ENCODE measurements at places on chromosomes 16 and 17. TPM values are rescaled to one million over a fixed set of nuclear protein-coding genes. Genes with fewer than 3 reads are reported as not detected.

- H3K4me3 ChIP-seq: peak overlapping the region; percentile 93
- H3K27ac ChIP-seq: peak overlapping the region; percentile 67
- DNase-seq: no peak
- H3K27me3 ChIP-seq: no peaks in the 10 kb centered on the region
Measured at GRCh38 chr17:28948873-28949184, 2.5 kb downstream of the PHF12 start.

DNA sequence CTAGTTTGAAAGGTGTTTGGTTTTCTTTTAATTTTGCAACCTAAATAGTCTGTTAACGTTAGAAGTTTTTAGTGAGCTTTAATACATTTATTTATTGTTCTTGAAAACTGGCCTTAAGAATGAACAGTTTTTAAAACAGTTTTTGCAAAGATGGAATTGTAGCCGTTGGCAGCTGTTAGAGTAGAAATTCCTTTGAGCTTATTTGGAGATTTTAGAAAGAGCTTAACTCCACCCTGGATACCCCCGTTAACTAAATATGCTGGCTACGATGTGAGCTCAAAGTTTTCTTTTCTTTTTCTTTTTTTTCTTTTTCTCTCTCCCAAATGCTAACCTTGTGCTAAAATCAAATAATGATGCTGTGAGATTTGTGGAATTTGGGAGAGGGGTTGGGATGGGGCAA is 75.2 kb downstream of the COX10 start:
- no peak overlapping the region for H3K4me3 ChIP-seq
- no peak overlapping the region for H3K27ac ChIP-seq
- H3K36me3 ChIP-seq: no peaks in the 10 kb centered on the region
- no peaks in the 10 kb centered on the region for H3K4me1 ChIP-seq
- DNase-seq: no peak

DNA sequence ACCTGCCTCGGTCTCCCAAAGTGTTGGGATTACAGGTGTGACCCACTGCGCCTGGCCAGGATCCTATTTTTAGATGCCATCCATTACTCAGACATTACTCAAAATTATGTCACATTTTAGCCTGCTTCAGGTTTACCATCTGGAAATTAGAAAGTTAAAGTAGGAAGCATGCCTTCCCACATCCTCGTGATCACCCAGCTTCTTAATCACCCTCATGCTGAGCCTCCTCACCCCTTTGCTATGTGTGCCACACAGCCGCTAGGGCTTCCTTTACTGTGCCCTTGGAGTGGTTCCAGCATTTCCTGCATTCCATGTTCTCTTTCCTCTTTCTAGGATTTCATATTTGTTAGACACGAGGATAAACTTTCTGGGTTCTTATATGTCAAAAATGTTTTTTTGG is 9.3 kb downstream of the ADORA2B start:
- no peaks in the 10 kb centered on the region for H3K27me3 ChIP-seq
- no peak for DNase-seq
- H3K4me3 ChIP-seq: no peak overlapping the region
- no peak overlapping the region for H3K27ac ChIP-seq

DNA sequence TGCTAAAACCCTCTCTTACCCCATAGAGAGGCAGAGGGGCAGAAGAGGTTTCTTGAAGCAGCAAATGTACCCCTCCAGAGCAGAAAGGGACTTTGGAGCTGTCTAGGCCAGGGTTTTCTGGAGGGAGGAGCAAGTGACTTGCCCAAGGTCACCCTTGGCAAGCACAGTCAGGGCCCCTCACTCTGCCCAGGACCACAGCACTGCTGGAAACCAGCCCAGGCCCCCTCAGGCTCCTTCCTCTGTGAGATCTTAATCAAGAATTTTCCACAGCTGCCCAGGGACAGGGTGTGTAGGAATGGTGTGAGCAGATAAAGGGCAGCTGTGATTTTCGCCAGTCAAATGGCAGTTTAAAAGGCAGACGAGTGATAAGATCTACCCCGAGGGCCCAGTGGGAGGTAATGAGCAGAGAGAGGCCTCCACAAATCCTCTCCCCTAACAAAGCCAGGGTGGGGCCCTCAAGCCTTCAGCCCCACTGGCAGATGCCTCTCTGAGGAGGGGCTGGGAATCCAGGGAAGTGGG is 3.9 kb upstream of the SLC12A3 start:
- no peaks in the 10 kb centered on the region for H3K36me3 ChIP-seq
- no peak overlapping the region for H3K4me3 ChIP-seq
- H3K27ac ChIP-seq: peak overlapping the region; percentile 48
- H3K27me3 ChIP-seq: no peaks in the 10 kb centered on the region
- no peak for DNase-seq

- no peak for DNase-seq
- peaks cover 10% of the 10 kb centered on the region for H3K4me1 ChIP-seq
- H3K27ac ChIP-seq: no peak overlapping the region
- H3K36me3 ChIP-seq: no peaks in the 10 kb centered on the region
- no peak overlapping the region for H3K4me3 ChIP-seq
Measured at GRCh38 chr17:49473900-49474751, 21.0 kb upstream of the NGFR start.

DNA sequence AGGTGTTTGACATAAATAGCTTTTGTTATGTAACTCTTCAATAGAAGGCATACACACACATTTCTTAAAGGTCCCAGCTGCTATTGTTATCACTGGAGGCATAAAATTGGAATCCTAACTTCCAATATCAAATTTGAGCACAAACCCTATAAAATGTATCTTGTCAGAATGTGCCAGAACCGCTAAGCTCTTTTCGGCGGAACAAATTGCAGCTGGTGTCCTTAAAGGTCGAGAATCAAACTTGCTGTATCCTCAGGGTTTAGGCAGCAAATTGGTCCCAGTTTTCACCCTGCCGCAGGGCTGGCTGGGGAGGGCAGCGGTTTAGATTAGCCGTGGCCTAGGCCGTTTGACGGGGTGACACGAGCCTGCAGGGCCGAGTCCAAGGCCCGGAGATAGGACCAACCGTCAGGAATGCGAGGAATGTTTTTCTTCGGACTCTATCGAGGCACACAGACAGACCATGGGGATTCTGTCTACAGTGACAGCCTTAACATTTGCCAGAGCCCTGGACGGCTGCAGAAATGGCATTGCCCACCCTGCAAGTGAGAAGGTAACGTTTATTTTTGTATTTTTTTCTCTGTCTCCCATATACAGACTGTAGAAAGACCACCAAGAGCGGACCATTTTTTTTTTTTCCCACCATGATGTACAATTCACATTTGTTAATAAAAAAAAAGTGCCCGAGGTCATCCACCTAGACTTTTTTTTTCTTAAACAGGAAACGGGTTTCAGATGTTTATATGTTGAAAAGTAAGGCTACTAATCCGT is 297.1 kb downstream of the IRF8 start:
- no peaks in the 10 kb centered on the region for H3K36me3 ChIP-seq
- DNase-seq: no peak
- peaks cover 26% of the 10 kb centered on the region for H3K27me3 ChIP-seq

DNA sequence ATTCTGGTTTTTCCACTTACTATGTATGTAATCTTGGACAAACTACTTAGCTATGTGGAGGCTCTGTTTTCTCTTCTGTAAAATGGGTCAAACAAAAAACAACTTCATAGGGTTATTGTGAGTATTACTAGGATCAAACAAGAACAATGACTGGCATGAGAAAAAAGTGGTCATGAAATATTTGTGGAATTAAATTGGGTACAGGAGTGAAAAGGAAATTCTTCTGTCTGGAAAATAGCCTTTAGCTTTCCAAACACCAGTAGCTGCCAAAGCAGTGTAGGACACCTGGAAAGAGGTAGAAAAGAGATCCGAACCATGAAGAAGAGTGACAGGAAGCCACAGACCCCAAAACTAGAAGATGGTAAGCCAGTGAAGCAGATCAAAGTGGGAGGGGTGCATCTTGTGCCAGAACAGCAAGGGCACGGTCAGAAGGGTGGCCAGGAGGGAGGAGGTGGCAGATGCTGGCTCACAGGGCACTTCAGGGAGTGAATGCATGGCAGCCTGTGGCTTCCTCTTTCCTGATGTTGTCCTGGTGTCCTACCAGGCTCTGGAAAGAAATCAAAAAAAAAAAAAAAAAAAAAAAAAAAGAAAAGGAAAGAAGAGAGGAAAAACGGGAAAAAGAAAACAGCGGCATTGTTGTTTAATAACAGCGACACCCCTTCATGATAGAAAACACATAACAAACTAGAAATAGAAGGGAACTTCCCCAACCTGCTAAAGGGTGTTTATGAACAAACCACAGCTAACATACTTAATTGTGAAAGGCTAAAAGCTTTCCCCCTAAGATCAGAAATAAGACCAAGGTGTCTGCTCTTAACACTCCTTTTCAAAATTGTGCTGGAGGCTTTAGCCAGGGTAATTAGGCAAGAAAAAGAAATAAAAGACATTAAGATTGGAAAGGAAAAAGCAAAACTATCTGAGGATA is 67.9 kb downstream of the PCTP start:
- no peak overlapping the region for H3K27ac ChIP-seq
- no peaks in the 10 kb centered on the region for H3K27me3 ChIP-seq
- no peaks in the 10 kb centered on the region for H3K36me3 ChIP-seq
- peaks cover 8% of the 10 kb centered on the region for H3K4me1 ChIP-seq

DNA sequence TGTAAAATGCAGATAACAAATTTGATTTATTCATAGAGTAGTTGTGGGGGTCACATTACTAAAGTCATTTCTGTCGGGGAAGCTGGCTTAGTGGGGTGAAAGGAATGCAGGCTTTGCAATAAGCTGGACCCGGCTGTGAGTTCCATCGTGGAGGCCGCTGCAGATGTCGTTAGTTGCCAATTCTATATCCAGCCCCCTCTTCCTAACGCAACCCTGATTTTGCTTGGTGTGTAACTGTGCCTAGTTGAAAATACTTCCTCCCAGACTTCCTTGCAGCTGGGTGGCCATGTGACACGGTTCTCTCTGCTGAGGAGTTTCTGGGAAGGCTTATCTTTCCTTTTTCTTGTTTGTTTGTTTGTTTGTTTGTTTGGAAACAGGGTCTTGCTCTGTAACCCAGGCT is 4.5 kb downstream of the MFSD6L start:
- H3K4me1 ChIP-seq: peaks cover 5% of the 10 kb centered on the region
- DNase-seq: no peak
- H3K27me3 ChIP-seq: peaks cover 3% of the 10 kb centered on the region
- no peaks in the 10 kb centered on the region for H3K36me3 ChIP-seq
- no peak overlapping the region for H3K27ac ChIP-seq
- H3K4me3 ChIP-seq: no peak overlapping the region

- no peak for DNase-seq
- H3K4me1 ChIP-seq: no peaks in the 10 kb centered on the region
- no peaks in the 10 kb centered on the region for H3K27me3 ChIP-seq
Measured at GRCh38 chr16:56775162-56775561, 45.2 kb downstream of the NUP93 start.

DNA sequence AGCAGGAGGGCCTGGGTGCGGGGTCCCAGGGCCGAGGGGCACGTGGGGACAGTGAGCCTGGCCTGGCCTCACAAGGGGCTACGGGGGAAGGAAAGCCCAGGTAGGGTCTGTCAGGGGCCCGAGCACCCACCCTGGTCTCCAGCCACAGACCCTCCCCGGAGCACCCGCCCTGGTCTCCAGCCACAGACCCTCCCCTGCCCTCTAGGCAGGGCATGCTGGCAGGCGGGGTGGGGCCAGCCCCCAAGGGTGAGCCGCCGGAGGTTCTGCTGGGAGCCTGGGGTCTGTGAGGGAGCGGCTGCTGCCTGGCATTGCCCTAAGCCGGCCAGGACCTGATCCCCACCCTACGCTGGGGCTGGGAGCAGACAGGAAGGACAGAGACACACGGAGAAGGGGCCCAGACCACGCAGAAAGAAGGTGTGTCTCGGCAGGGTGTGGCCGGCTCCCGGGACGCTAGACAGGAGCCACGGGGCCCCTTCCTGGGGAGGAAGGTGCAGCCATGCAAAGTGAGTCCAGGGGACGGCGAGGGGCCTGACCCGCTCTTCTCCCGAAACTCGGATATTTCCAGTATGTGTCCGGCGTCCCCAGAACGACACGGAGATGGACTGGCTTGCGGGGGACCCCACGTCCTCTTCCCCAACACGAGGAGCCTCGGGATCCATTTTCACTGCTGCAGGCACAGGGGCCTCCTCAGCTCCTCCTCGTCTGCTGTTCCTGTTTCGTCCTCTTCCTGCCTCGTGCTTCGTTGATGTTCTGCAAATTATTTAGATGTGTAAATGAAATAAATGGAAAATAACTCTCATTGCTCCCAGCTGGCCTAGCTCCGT is 15.5 kb downstream of the UTS2R start:
- H3K27me3 ChIP-seq: peaks cover 9% of the 10 kb centered on the region
- peaks cover 1% of the 10 kb centered on the region for H3K36me3 ChIP-seq
- H3K27ac ChIP-seq: no peak overlapping the region
- H3K4me3 ChIP-seq: no peak overlapping the region

DNA sequence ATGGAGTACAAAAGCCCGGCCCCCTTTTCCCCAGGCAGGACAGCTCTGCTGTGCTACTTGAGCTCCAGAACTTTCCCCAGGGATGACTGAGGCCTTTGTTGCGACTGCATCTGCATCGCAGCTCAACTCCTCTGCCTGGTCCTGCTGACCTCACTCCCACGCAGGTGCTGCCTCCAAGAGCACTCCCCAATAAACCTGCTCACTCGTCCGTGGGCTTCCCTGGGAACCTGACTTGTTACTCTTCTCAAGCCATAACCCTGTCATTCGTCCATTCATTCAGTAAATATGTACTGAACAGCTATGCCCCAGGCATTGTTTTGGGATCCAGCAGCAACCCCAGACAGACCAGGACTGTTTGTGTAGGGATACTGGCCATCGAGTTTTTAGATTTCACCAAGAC is 11.6 kb upstream of the RMI2 start:
- no peak for DNase-seq
- no peak overlapping the region for H3K27ac ChIP-seq
- no peaks in the 10 kb centered on the region for H3K27me3 ChIP-seq
- H3K36me3 ChIP-seq: no peaks in the 10 kb centered on the region

DNA sequence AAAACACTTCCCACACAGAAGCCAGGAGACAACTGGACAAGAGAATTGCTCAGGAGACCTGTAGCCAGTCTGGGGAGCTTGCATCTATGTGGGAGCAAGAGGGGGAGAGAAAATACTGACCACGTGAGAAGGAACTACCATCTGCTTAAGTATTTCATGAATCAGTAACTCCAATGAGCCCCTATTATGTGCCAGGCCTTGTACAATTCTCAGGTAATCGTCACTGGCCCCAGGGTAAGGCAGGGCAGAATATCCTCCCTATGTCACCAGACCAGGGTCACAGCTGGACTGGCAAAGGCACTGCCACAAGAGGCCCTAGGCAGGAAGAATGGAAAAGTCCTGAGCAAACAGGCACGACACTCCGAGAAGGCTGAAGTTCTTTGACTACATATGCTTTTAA is 25.9 kb downstream of the USP7 start:
- peaks cover 73% of the 10 kb centered on the region for H3K4me1 ChIP-seq
- H3K4me3 ChIP-seq: no peak overlapping the region
- peaks cover 2% of the 10 kb centered on the region for H3K36me3 ChIP-seq
- H3K27ac ChIP-seq: peak overlapping the region; percentile 12

Gene FAM20A
- not detected for total RNA-seq

Gene KRT25
- not detected for total RNA-seq

Gene CORO1A
- 653 TPM for total RNA-seq

Gene RAB37
- total RNA-seq: 76.8 TPM

Gene HEATR9
- not detected for total RNA-seq

Gene CMTM2
- not detected for total RNA-seq

Gene CBX8
- total RNA-seq: 10.3 TPM

Gene NACA2
- total RNA-seq: not detected

Gene MIS12
- total RNA-seq: 33.2 TPM
